RPMI7951 (cell line): ENCODE measurements at places on chromosomes 12 and 14. TPM values are rescaled to one million over a fixed set of nuclear protein-coding genes. Genes with fewer than 3 reads are reported as not detected.

CARMIL3 gene
- under 0.01 and 0.12 TPM in 2 replicates for total RNA-seq

SERPINA3 gene
- 0.96 and 1.5 TPM in 2 replicates for total RNA-seq

SPTB gene
- 0.84 and 1.2 TPM in 2 replicates for total RNA-seq

DNA sequence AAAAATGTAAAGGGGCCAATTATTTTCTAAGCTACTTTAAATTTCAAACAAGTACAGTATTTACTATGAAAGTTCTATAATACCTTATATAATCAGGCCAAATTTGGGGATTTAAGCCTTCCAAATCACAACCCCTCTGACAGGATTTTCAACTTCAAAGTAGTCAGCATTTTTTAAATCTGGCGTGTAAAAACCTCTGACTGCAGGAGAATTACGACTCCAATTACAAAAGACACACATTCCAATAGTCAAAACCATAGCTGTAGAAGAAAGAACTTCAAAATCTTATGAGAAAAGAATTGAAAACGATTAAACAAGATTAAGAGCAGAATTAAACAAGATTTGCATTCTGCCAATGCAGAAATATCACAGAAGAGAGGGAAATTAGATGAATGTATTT lies 12.7 kb downstream of the OSBPL8 start:
- no peak for DNase-seq

DNA sequence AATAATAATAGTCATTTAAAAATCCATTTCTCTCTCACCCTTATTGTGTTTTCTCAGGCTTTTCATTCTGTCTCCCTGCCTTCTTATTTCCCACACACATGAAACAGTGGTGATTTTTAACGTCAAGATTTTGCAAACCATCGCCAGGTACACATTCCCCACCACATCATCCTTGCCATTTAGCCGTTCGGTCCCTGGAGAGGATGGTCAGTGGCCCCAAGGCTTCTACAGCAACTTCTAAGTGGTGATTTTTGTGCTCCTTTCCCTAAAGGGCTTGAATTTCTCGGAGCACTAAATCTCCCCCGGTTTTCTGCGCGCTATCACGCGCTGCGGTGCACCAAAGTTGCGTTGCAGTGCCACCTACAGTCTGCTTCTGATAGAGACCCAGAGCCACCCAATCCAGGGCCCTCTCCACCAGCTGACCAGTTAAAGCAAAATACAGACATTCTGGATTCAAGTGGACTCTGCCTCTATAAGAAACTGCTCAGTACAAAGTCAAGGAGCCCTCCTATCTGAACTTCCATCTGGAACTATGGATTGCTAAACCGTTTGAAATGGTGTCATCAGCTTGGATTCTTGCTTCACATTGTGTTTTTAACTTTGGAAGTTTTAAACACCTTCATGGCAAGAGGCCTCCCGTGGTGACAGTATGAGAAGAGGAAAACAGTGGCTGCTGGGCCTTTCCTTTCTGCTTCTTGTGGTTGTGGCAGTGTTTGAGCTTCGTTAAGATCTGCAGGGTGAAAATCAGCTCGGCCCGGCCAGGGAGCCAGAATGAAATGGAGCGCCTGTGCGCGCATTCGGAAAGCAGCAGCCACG lies 234.0 kb downstream of the SPTSSA start:
- DNase-seq: peak; percentile 48

DNA sequence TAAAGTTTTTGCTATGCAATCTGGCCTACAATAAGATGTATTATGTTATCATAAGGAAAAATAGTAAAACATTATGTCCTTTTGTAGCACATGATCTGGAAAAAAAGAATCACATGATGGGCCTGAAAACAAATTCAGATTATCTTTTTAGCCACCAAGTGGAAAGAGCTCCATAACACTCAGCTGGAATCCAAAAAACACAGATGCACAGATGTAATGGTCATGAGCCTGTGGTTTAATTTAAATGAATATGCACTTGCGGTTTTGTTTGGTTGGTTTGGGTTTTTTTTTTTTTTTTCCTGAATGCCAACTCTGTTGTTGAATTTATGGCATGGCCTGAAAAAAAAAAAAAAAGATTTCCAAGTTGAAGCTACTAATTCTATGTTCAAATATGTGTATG lies 4.1 kb downstream of the KCNC2 start:
- DNase-seq: peak; percentile 6

DNA sequence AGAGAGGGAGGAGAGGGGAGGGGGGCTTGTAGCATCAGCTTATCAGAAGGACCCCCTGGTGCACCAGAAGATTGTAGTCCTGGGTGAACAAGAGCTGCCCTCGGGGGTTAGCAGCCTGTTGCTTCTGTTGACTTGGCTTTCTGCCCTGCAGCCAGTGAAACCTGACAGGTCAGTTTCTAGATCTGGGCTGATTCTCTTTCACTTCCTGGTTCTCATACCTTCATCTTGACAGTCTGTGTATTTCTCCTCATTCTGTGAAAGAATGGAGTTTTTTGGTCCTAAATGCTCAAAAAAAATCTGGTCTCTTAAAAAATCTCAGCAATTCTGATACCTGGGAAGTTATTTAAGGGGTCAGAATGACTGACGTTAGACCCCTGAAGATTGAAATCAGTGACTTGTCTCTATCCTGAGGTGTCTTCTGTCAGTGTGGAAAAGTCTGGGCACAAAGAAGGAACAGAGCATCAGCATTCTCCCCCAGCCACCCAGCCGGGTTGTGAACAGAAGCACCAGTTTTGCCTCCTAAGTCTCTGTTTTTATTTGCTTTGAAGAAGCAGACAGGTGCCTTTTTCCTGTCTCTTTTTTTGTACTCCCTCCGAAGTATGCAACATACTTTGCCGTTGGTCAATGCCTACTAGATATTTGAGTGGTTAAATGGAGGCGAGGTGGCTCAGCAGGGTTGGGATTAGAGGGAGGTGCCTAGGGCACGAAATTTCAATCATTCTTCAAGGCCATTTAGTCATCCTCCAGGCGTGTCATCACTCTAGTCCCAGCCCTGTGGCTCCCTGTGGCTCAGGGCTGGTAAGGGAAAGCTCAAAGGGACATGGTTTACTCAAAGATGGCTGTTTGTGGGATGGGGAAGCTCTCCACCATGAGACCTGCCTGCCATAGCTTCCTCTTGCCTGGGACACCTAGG lies 24.0 kb downstream of the TTC9 start:
- DNase-seq: peak; percentile 45

GRCh38 chr14:22336031-22336430 lies 253.0 kb downstream of the DAD1 start:
- peak; percentile 45 for DNase-seq
